NCI-H774 (cell line): ENCODE measurements at places on chromosomes 6 and 20.

- DNase-seq: no peak
Observed at GRCh38 chr20:19508449-19508848, 249.6 kb upstream of the RIN2 start.

DNA sequence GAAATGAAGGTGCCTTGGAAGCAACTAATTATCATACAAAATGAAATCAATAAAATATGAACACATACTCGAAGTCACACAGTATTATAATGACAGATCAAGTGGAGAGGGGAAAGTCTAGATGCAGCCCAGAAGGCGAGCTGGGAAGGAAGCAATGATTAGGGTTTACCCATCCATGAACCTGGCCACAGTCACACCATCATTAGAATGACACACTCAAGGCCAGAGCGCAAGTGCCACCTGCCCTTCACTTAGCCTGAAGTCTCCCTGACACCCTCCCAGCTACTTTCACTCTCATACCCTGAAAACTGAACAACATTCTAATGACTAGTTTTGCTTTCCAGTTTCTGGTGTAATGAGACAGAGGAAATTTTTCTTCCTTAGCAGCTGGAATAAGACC is 302.8 kb upstream of the JARID2 start:
- no peak for DNase-seq

- DNase-seq: no peak
Observed at GRCh38 chr6:7267466-7268091, 45.4 kb downstream of the SSR1 start.

GRCh38 chr6:166640342-166641043 is 13.4 kb upstream of the RPS6KA2 start:
- no peak for DNase-seq

- DNase-seq: no peak
Observed at GRCh38 chr20:62692176-62692575, 16.5 kb upstream of the NTSR1 start.

GRCh38 chr6:44222486-44223318 is 693 bp upstream of the SLC29A1 start:
- DNase-seq: no peak

GRCh38 chr20:22058746-22059145 is 353.3 kb downstream of the PAX1 start:
- no peak for DNase-seq

DNA sequence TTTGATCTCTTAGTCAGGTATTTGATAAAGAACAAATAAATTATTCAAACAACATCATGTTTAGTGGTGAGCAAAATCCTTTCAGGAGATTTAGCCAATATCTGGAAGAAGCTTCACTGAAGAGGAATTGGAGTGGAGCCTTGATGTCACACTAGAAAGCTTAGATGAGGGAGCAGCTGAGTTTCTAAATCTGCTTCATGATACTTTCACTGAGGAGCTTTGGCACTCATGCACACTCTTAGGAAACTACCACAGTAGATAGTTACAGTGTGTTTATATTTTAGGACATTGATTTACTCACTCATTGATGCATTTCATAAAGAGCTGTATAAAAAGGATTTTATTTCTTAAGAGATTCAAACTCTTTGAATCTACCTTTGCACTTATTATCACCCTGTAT is 366.2 kb upstream of the BTBD3 start:
- DNase-seq: no peak

DNA sequence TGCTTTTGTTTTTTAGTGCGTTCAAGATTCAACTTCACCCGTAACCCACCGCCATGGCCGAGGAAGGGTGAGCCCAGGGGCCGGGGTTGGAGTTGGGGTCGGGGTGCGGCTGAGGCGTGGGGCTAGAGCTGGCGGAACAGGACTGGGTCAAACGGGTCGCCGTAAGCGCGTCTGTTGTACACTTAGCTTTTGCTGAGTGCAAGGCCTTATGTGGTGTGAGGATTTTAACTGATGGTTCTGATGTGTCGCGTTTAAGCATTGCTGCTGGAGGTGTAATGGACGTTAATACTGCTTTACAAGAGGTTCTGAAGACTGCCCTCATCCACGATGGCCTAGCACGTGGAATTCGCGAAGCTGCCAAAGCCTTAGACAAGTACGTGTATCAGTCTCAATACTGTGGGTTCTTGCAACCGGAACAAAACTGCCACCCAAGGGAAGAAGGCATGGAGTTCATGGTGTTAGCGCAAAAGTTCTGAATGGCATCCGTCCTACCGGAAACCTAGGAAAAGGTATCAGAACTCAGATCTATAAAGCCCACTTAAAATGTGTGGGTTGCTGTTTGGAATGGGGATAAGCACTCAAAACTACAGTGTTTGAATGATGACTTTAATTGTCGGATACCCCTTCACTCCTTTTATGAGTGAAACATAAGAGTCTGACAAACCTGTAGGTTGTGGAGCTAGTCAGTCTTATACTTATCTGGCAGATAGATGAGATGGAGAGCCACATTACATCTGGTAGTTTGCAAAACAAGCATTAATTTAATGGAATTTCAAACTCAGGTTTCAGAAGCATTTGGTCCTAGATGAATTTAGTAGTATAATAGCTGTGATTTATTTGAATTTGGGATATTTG is 574 bp downstream of the RPS12 start:
- DNase-seq: no peak

DNA sequence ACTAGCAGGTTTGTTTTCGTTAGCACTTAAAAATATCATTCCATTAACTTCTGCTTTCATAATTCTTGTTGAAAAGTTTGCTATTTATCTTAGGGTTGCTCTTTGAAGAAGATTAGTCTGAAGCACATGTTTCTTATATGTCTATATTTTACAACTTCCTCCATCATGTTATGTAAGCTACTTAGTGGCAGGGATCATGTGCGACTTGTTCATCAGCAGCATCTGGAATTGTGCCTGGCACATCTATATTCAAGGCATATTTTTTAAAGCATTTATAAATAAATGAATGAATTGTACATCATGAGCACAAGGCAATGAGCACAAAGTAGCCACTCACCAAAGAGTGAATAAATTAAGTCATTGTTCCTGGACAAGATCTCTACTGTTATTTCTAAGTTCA is 187.2 kb upstream of the COL21A1 start:
- DNase-seq: no peak

- DNase-seq: no peak
Observed at GRCh38 chr20:53768329-53768728, 174.7 kb upstream of the ZNF217 start.

GRCh38 chr6:79543411-79543810 is 6.2 kb upstream of the LCA5 start:
- DNase-seq: no peak

- DNase-seq: no peak
Observed at GRCh38 chr6:63676412-63677114, 41.0 kb downstream of the PHF3 start.

DNA sequence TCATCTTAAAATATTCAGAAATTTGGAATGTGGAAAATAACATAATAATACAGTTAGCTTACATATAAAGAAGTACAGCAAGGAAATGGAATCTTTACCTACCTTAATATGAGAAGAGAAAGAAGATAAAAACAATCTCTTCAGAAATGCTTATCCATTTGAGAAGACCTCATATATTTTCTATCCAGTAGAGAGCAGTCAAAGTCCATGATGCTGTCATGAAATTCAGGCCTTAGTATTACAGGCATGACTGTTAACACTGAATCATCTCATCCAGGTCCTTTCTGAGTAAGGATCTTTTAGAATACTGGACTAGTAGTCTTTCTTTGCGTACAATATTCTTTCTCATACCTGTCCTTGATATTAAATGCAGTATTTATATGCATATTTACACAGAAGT is 713.4 kb downstream of the CD109 start:
- no peak for DNase-seq
